Mesothelial cell of epicardium (in vitro differentiated cells): ENCODE measurements at places on chromosomes 6 and 20. TPM values are rescaled to one million over a fixed set of nuclear protein-coding genes. Genes with fewer than 3 reads are reported as not detected.

- no peaks in the 10 kb centered on the region for H3K27me3 ChIP-seq
- peaks cover 4% of the 10 kb centered on the region for H3K36me3 ChIP-seq
- no peak for DNase-seq
Measured at GRCh38 chr6:151002491-151002935, 137.0 kb downstream of the MTHFD1L start.

DNA sequence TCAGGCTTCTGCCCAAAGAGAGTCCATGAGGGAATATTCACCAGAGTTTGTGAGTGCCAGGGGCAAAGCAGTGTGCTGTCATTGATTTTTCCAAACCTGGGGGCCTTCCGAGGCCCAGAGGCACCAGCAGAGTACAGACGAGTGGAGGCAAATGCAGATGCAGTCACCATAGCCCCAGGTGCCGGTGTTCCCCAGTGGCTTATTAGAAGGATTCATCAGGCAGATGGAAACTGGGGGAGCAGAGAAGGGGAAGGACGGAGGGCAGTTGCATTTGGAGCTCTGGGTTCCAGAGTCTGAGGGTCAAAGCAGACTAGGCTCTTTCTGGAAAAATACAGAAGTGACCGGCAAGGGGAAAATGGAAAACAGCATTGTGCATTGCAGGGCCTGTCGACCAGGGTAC lies 184.2 kb downstream of the ANKRD60 start:
- H3K36me3 ChIP-seq = no peaks in the 10 kb centered on the region
- peaks cover 47% of the 10 kb centered on the region for H3K27me3 ChIP-seq
- H3K4me3 ChIP-seq = no peak overlapping the region
- no peaks in the 10 kb centered on the region for H3K4me1 ChIP-seq

DNA sequence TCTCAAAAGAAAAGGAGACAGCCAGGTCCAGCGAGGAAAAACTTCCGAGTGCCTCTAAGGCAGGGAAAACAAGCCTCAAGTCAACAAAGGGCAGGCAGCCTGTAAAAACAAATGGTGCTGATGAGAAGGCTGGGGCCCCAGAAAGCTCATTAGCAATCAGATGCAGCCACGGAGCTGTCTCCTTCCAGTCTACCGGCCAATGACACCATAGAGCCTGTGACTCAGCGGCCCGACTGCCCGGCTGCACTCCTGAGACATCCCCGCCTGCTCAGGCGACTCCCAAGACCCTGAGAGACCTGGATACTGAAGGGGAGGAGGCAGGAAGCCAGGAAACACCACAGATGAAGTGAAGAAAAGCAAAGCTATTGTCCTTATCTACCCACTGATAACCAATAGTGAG lies 120.1 kb upstream of the HDDC2 start:
- H3K36me3 ChIP-seq = no peaks in the 10 kb centered on the region
- no peak for DNase-seq
- no peak overlapping the region for H3K4me3 ChIP-seq

DNA sequence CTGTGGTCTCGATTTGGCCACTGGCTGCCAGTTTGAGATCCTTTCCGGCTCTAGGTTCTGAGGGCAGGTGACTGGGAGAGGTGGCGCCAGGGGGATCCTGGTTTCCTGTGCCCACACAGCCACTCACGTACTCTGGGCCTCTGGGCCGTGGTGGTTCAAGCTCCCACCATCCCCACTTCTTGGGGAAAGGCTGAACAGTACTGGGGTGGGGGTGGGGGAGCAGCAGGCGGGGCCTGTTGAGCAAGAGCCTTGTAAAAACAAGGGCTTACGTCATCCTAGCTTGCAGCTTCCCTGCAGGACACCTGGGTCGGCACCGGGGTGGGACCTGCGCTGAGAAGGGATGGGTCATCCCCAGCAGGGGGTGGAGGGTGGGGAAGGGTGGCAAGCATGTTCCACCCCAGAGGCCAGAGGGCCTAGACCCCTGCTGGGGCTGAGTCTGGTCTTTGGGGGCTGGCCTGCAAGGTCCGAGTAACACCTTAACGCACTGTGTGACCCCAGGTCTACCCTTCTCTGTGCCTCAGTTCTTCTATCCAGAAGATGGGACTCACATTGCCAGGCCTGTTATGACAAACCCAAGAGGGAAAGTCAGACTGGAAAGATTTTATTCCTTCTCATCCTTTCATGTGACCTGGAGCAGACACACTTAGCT lies 3.1 kb upstream of the CEBPB start:
- no peaks in the 10 kb centered on the region for H3K27me3 ChIP-seq
- H3K4me3 ChIP-seq = no peak overlapping the region
- no peak for DNase-seq
- H3K27ac ChIP-seq = no peak overlapping the region
- peaks cover 3% of the 10 kb centered on the region for H3K36me3 ChIP-seq

DNA sequence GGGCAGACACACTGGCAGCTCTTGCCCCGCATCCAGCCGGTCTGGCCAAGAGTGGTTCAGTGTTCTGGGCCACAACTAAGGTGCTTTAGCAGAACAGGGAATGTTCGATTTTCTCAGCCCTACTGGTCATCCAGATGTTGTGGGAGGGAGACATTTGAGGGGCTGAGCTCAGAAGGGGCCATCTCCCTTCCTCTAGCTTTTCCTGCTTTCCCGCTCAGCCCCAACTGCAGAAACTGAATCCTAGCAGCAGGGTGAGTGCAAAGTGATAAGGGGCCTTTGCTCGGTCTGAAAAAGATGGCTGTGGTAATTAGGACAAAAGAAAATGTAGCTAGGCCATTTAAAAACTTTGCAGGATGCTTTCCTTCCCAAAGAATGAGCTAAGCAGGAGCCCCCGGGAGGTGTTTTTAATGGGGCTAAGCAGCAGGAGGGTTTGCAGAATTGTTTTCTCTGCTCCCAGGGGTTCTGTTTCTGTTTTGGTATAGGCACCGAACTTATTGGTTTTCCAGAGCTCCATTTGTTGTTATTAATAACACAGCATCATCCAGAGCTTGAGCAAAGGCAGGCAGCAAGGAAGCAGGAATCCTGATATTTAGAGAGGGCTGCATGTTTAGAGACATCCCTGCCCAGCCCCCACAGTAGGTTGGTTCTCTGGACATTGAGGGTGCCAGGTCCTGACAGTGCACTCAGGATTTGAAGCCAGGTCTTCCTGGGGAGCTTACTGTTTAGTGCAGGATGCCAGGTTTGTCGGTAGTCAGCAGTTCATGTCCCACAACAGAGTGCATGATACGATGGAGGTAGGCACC lies 210.9 kb downstream of the SLC24A3 start:
- no peaks in the 10 kb centered on the region for H3K36me3 ChIP-seq
- peaks cover 2% of the 10 kb centered on the region for H3K27me3 ChIP-seq
- DNase-seq = no peak
- peaks cover 25% of the 10 kb centered on the region for H3K4me1 ChIP-seq
- H3K4me3 ChIP-seq = no peak overlapping the region

Gene MYB
- total RNA-seq = 1.6 to 2.4 TPM (median 2.0 TPM) in 3 replicates

Gene THEMIS
- not detected in 3 replicates for total RNA-seq

GRCh38 chr6:116210750-116211425 lies 43.0 kb downstream of the TSPYL4 start:
- no peak overlapping the region for H3K4me3 ChIP-seq
- H3K27me3 ChIP-seq = no peaks in the 10 kb centered on the region

DNA sequence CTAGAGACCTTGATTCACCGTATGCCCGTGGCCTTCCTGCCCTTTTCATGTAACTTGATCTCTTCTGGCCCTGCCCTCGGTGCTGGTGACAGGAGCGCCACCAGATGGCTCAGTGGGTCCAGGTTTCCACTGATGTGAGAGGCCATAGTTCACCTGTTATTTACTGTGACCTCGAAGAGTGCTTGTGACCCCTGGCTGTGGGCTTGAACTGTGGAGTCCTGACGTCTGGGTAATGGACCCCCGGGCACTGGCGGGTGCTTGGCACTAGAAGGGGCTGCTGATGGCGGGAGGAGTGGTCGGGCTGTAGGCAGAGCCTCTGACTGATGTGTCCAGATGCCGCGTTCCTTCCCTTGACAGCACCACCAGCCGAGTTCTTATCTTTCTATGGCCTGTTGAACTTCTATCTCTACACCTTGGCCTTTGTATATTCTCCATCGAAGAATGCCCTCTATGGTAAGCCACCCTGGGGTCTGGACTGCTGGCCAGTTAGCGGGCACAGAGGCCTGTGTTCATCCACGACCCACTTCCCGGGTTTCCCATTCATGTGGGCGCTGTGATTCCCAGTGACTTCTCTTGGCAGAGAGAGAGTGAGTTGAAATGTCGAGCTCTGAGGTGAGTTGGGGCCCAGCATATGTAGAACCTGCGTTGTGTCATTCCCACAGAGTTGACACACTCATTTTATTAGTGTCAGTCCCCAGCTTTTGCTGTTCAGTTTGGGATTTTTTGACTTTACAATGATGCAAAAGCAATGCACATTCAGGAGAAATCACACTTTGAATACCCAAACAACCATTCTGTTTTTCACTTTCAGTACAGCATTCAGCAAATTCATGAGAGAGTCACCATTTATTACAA lies 14.9 kb downstream of the DYNLT1 start:
- H3K27me3 ChIP-seq = no peaks in the 10 kb centered on the region
- peaks cover 35% of the 10 kb centered on the region for H3K36me3 ChIP-seq
- H3K4me3 ChIP-seq = no peak overlapping the region
- peaks cover 29% of the 10 kb centered on the region for H3K4me1 ChIP-seq

- H3K36me3 ChIP-seq = no peaks in the 10 kb centered on the region
- no peak for DNase-seq
- no peak overlapping the region for H3K27ac ChIP-seq
- no peak overlapping the region for H3K4me3 ChIP-seq
Measured at GRCh38 chr20:24494460-24494920, 25.1 kb downstream of the SYNDIG1 start.

Gene GJA10
- total RNA-seq = not detected in 3 replicates

Gene BACH2
- total RNA-seq = 34.1 to 36.1 TPM (median 34.1 TPM) in 3 replicates

Gene FAM83C
- total RNA-seq = 0.07 TPM in 1 of 3 replicates, not detected in the others

GRCh38 chr20:1945134-1945618 lies 48.7 kb downstream of the PDYN start:
- H3K4me1 ChIP-seq = peaks cover 45% of the 10 kb centered on the region
- DNase-seq = no peak
- H3K4me3 ChIP-seq = no peak overlapping the region
- H3K27ac ChIP-seq = no peak overlapping the region
- H3K27me3 ChIP-seq = peaks cover 41% of the 10 kb centered on the region
- H3K36me3 ChIP-seq = no peaks in the 10 kb centered on the region

Gene HLA-DQB2
- total RNA-seq = not detected in 3 replicates

Gene SLC35F1
- 0.64 to 0.79 TPM (median 0.78 TPM) in 3 replicates for total RNA-seq
